ENCODE measurements at places on chromosomes 3 and 15.
A peak's percentile ranks its signal among the peaks of the same experiment; 100 is the strongest.

GRCh38 chr3:40992023-40992422 lies 207.3 kb upstream of the CTNNB1 start:
- H3K27me3 ChIP-seq, result no peaks in the 10 kb centered on the region
- peaks cover 13% of the 10 kb centered on the region for H3K4me1 ChIP-seq
- no peak overlapping the region for H3K27ac ChIP-seq
- no peak overlapping the region for H3K4me3 ChIP-seq

GRCh38 chr15:61157933-61158332 lies 71.2 kb downstream of the RORA start:
- H3K4me1 ChIP-seq, result peaks cover 16% of the 10 kb centered on the region
- H3K4me3 ChIP-seq, result no peak overlapping the region
- DNase-seq, result peak; percentile 96
- H3K27me3 ChIP-seq, result no peaks in the 10 kb centered on the region
- H3K27ac ChIP-seq, result peak overlapping the region; percentile 65

DNA sequence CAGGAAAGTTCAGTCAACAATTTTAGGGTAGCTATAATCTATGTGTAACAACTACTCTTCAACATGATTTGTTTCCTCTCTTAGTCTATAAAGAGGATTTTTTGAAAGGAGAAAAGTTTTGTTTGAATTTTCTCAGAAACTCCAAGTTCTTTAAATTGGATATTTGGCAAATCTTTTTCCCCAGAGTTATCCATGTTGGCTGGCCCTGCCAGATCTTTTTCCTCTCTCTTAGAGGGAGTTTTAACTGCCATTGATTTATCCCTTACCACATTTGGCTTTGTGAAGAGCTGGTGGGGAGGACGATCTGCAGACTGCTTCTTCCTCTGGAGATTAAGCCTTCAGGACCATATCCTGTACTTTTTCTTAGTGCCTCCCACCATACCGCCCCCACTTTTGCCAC lies 64.9 kb upstream of the ROPN1 start:
- peaks cover 3% of the 10 kb centered on the region for H3K4me1 ChIP-seq
- DNase-seq, result peak; percentile 75

GRCh38 chr3:183281126-183281797 lies 28.2 kb downstream of the B3GNT5 start:
- no peaks in the 10 kb centered on the region for H3K27me3 ChIP-seq
- peak; percentile 14 for DNase-seq
- H3K36me3 ChIP-seq, result no peaks in the 10 kb centered on the region
- no peak overlapping the region for H3K27ac ChIP-seq
- peaks cover 9% of the 10 kb centered on the region for H3K4me1 ChIP-seq

DNA sequence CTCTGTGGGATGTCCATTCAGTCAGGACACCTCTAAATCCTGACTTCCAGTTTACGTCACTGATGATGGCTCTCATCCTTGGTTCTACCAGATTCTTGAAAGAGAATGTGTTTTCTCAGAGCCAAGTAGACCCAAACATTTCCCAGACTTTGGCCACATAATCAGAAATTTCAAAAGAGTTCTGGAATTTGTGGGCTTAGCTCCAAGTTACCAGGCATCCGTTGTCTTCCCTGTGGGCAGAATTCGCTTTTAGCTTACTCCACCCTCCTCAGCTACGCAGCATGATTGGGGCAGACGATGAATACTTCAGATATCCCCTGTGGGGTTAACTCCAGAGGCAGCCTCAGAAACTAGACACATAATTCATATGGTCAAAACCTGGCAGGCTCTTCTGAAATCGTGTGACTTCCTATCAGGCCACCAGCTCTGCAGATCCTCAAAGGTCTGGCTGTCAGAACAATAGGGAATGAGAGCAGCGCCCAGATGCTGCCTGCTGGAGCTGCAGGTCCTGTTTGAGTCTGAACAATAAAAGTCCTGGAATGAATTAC lies 30.6 kb downstream of the CRTC3 start:
- H3K27ac ChIP-seq, result peak overlapping the region; percentile 78
- H3K36me3 ChIP-seq, result peaks cover 2% of the 10 kb centered on the region
- DNase-seq, result peak; percentile 67
- H3K4me3 ChIP-seq, result no peak overlapping the region

DNA sequence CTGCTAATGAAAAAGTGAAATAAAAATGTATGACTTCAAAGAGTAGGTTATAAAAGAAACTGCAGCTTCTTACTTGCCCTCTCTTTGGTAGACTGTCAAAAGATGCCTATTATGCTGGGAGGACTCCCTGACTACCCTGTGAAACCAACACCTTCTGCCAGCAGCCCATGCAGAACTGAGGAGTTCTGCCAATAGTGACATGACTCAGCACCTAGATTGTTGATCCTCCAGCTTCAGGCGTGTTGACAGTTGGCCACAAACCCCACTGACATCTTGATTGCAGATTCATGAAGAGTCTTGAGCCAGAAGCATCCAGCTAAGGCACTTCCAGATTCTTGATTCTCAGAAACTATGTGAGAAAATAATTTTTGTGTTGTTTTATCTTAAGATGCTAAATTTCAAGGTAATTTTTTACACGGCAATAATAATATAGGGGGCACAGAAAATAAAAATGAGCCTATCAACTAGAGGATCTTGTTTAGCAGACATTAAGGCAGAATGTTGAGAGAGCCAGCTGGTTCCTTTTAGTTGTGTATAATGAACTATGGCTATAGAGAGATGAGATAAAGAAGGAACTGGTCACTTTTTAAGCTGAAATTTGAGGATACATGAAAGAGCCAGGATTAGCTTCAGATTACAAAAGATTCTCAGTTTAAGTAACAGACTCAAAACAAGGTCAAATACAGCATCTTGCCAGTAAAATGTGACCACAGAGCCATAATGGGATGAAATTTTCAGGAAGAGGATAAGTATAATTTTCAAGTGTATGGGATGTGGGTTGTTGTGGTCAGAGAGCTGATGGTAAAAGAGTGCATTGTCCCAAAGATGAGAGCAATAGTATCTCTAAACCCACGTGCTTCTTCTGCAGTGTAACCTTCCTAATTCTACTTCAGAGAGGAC lies 588.7 kb upstream of the CBLB start:
- H3K27me3 ChIP-seq, result no peaks in the 10 kb centered on the region
- H3K27ac ChIP-seq, result no peak overlapping the region
- no peak overlapping the region for H3K4me3 ChIP-seq
- no peaks in the 10 kb centered on the region for H3K4me1 ChIP-seq
- peak; percentile 25 for DNase-seq

DNA sequence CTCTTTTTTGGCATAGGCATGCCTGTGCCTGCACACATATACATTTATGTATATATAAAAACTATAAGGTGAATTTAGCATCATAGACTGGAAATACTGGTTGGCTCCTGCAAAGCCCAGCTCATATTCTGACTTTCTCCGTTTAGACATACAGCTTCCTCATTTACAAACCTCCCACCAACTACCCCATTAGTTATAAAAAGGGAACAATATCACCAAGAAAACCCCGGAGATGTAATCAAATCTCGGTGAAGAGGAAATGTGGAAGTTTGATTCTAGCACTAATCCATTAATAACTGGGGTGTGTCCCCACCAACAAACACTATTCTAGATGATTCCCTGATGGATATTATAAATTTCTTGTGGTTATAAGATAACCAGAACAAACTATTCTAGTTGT lies 517.7 kb upstream of the TBL1XR1 start:
- no peak overlapping the region for H3K4me3 ChIP-seq
- peaks cover 7% of the 10 kb centered on the region for H3K4me1 ChIP-seq
- H3K27me3 ChIP-seq, result no peaks in the 10 kb centered on the region
- DNase-seq, result no peak
- no peaks in the 10 kb centered on the region for H3K36me3 ChIP-seq

- DNase-seq, result peak; percentile 81
- H3K4me3 ChIP-seq, result no peak overlapping the region
- H3K27ac ChIP-seq, result no peak overlapping the region
- H3K36me3 ChIP-seq, result peaks cover 4% of the 10 kb centered on the region
- H3K27me3 ChIP-seq, result no peaks in the 10 kb centered on the region
- no peaks in the 10 kb centered on the region for H3K4me1 ChIP-seq
These were observed 175.4 kb downstream of the MBNL1 start for GRCh38 chr3:152444029-152444641.

GRCh38 chr3:96007650-96008195 lies 806.7 kb upstream of the EPHA6 start:
- no peaks in the 10 kb centered on the region for H3K4me1 ChIP-seq
- no peak overlapping the region for H3K4me3 ChIP-seq
- no peak for DNase-seq
- no peaks in the 10 kb centered on the region for H3K27me3 ChIP-seq
- no peaks in the 10 kb centered on the region for H3K36me3 ChIP-seq
- H3K27ac ChIP-seq, result no peak overlapping the region

DNA sequence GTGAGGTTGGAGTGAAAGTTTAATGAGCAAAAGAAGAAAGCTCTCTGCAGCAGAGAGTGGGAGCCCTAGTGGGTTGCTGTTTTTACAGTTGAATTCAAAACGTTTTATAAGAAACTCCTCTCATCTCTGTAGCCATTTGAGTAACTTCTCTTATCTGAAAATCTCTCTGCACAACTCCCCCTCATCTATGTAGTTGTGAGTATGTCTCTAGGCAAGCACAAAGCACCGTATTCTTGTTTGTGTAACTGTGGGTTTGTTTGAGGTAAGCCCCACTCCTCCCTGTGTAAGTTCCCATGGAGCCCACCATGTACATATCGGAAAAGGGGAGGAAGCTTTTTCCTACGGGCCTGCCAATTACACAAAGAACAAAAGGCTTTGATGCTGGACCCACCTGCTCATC lies 56.5 kb upstream of the GOLGA6L2 start:
- H3K27ac ChIP-seq, result no peak overlapping the region
- no peak for DNase-seq
- H3K4me3 ChIP-seq, result no peak overlapping the region
- H3K36me3 ChIP-seq, result no peaks in the 10 kb centered on the region
- no peaks in the 10 kb centered on the region for H3K4me1 ChIP-seq
- H3K27me3 ChIP-seq, result no peaks in the 10 kb centered on the region

DNA sequence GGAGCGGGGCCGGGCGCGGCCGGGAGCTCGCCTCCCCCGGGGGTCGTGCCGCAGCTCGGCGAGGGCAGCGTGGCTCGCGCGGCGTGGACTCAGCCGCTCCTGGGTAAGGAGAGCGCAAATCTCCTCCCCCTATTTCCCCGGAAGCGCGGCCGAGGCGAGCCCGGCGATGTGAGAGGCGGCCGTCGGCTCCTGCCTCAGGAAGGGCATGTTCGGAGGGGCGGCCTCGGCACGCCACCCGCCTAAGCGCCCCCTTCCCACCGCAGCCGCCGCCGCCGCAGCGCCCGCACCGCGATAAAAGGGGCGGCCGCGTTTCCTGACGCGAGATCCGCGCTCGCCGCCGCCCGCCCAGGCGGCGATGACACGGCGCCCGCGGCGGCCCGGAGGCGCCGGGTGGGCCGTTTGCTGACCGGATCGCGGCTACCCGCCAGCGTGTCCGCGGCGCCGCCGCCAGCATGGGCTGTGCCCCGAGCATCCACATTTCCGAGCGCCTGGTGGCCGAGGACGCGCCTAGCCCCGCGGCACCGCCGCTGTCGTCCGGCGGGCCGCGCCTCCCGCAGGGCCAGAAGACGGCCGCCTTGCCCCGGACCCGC lies at the start of gene PDE8A:
Gene PDE8A, plus strand, starts transcription at position 146 of the 590 bp plus-strand sequence. Its CDS starts 307 bp downstream, at position 453.
- peak within 1 kb of the TSS; percentile 97 for H3K27ac ChIP-seq
- peak within 1 kb of the TSS; percentile 90 for H3K4me3 ChIP-seq
- H3K4me1 ChIP-seq, result peaks cover 16% of the 10 kb centered on the region
- no peak for DNase-seq
- H3K36me3 ChIP-seq, result no peaks in the 10 kb centered on the region
- peaks cover 5% of the 10 kb centered on the region for H3K27me3 ChIP-seq

- peaks cover 3% of the 10 kb centered on the region for H3K27me3 ChIP-seq
- no peaks in the 10 kb centered on the region for H3K4me1 ChIP-seq
- no peak overlapping the region for H3K27ac ChIP-seq
- no peak overlapping the region for H3K4me3 ChIP-seq
These were observed 28.9 kb upstream of the RASGRP1 start for GRCh38 chr15:38593524-38593923.

- no peaks in the 10 kb centered on the region for H3K27me3 ChIP-seq
- no peak for DNase-seq
- H3K27ac ChIP-seq, result no peak overlapping the region
- H3K4me1 ChIP-seq, result no peaks in the 10 kb centered on the region
These were observed 15.2 kb downstream of the TRNT1 start for GRCh38 chr3:3141939-3142338.

GRCh38 chr3:50316657-50317242 lies 5.8 kb downstream of the HYAL2 start:
- no peak overlapping the region for H3K4me3 ChIP-seq
- no peak overlapping the region for H3K27ac ChIP-seq
- DNase-seq, result no peak
- peaks cover 37% of the 10 kb centered on the region for H3K4me1 ChIP-seq
- peaks cover 52% of the 10 kb centered on the region for H3K36me3 ChIP-seq

- DNase-seq, result no peak
- no peak overlapping the region for H3K4me3 ChIP-seq
- no peaks in the 10 kb centered on the region for H3K36me3 ChIP-seq
- no peak overlapping the region for H3K27ac ChIP-seq
- H3K27me3 ChIP-seq, result peaks cover 4% of the 10 kb centered on the region
- peaks cover 4% of the 10 kb centered on the region for H3K4me1 ChIP-seq
These were observed 29.2 kb upstream of the TRPM1 start for GRCh38 chr15:31130576-31131237.

- peak; percentile 11 for DNase-seq
- H3K4me3 ChIP-seq, result no peak overlapping the region
- no peaks in the 10 kb centered on the region for H3K27me3 ChIP-seq
These were observed 55.4 kb downstream of the OCA2 start for GRCh38 chr15:28043691-28044091.

DNA sequence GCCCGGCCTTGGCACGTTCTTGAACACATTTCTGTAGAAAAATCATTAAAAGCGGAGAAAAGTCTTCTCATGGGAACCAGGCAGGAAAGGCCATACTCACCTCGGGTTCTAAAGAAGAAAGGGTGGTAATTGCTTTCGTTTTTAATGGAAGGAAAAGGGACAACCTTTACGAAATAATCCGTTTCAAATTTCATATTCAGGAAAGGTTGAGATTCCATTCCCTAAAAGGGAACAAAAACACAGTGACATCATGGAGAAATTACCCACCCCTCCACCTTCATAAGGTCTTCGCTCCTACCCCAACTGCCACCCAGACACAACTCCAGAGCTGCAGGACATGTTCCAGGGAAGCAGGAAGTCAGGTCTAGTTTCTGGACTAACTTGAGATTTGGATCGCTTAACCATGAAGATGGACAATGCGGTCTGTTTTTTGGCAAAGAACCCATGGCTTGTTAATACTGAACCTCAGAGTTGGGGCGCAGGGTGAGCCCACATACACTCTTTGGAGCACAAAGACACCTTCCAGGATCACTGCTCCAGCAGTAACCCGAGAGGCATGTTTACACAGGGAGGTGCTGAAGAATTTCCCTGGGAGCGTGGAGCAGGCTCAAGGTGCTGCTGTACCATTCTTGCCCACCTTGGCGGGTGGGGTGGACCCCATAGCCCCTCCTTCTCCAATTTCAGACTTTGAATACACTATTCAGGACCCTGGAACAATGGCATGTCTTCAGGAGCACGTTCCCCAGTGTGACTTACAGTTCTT lies 49.2 kb downstream of the SPATA12 start:
- H3K4me3 ChIP-seq, result no peak overlapping the region
- H3K27ac ChIP-seq, result no peak overlapping the region
- no peaks in the 10 kb centered on the region for H3K27me3 ChIP-seq
- peaks cover 11% of the 10 kb centered on the region for H3K4me1 ChIP-seq
- DNase-seq, result no peak
